CD14-positive monocyte (primary cell): ENCODE measurements at places on chromosomes 3 and 15.

- DNase-seq, result no peak
These were observed 91.0 kb downstream of the XRN1 start for GRCh38 chr3:142356818-142357217.

DNA sequence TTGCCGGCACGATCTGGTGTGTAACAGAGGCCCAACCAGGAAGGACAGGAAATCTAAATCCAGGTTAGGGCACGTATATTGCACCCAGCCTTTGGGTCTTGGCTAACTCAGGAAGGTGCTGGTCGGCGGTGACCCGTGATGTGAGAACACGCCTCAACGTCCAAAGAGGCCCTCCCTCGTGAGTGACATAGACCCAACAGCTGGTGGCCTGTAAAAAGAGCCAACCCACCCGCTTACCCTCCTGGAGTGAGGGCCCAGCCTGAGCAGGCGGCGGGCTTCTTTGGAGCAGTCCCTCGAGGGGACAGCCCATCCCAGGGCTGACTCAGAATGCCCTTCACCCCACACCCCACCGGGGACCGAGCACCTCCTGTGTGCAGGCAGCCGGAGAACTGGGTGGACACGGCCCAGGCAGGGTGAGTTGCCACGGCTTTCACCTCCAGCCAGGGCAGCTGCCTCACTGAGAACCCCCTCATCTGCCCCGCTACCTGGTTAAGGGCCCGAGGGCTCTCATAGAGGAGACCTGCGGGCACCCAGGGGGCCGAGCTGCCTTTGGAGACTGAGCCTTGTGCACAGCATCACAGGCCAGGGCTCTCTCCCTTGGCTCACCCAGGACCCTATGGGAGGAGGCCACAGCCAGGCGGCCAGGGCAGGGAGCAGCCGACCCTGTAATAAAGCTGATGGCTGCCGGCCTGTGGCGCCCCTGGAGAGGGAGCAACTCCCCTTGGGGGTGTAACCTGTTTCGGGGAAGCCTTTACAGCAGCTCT is 41.8 kb downstream of the ZNF710 start:
- DNase-seq, result no peak

DNA sequence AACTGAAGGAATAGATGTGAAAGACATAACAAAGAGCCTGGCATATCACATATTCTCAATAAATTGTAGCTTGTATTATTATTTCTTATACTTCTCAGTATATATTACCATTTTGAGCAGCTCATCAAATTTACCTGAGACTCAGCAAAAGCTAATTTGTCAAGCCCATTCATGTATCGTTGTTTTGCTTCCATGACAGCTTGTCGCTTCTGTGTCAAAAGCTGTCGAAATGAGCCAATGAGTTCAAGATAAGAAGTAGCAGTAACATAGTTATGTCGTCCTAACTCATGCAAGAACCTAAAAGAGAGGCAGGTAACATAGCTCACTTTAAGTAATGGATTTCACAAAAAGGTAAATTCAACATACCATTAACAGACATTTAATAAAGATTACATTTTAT is 93.8 kb upstream of the ASB14 start:
- no peak for DNase-seq

DNA sequence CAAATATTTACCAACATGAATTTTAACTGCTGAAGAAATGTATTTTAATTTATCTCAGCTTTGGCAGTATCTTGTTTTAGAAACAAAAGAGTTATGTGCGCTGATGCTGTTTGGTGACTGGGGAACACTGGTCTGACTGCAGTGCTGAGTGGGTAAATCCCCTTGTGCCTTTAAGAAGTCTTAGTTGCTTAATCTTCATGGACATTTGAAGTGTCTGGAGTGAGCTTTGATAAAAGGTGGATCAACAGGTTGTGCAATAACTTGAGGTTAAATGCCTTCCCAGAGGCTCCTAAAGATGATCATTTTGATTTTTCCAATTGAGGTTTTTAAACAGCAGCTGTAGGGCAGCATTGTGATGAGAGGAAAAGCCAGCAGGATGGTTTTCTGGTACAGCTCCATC is 68.7 kb downstream of the TP63 start:
- no peak for DNase-seq

GRCh38 chr15:60518511-60518910 is 39.6 kb upstream of the ICE2 start:
- no peak for DNase-seq

- no peak for DNase-seq
These were observed 24.8 kb downstream of the SEC22A start for GRCh38 chr3:123226549-123226948.

DNA sequence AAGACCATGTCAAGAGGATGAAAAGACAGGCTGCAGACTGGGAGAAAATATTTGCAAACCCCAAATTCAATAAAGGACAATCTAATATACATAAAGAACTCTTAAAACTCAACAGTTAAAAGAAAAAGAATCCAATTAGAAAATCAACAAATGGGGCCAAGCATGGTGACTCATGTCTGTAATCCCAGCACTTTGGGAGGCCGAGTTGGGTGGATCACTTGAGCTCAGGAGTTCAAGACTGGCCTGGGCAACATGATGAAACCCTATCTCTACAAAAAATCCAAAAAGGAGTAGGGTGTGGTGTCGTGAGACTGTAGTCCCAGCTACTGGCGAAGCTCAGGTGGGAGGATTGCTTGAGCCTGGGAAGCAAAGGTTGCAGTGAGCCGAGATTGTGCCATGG is 57.6 kb downstream of the ANP32A start:
- no peak for DNase-seq

DNA sequence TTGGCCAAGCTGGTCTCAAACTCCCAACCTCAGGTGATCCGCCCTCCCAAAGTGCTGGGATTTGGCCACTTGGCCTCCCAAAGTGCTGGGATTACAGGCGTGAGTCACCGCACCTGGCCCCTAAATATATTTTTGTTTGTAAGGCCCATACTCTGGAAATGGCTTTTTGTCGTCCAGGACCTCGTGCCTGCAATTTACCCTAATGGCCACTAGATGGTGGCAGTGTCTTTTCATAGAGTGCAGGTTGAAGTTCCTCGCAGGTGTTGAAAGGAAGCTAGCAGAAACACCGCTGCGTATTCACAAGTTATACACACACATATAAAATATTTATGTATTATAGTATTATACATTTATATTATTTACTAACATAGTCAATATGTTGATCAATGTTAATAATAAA is 97.2 kb downstream of the LRTM1 start:
- peak; percentile 17 for DNase-seq

- DNase-seq, result no peak
These were observed 384.7 kb downstream of the PDCD6IP start for GRCh38 chr3:34183114-34183513.

DNA sequence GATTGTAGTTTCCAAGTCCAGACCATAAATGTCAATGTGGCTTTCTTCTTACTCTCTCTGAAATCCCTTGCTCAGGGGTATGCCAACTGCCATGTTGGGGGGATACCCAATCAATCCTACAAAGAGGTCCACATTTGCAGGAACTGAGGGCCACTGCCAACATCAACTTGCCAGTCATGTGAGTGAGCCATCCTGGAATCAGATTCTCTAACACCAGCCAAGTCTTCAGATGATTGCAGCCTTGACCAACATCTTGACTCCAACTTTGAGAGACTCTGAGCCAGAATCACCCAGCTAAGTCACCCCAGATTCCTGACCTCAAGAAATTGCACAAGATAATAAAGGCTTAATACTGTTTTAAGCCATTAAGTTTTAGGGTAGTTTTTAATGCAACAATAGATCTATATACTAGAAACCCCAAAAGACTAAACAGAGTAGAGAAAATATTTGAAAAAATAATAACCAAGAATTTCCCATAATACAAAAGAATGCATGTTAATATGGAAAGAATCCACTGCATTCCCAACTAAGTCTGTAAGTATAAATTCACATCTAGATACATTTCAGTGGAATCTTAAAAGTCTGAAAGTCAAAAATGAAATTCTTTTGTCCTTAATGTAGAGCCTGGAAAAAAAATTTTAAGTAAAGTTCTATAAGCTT is 22.4 kb downstream of the ISG20 start:
- no peak for DNase-seq

- no peak for DNase-seq
These were observed 128.3 kb downstream of the ALCAM start for GRCh38 chr3:105495021-105495420.

DNA sequence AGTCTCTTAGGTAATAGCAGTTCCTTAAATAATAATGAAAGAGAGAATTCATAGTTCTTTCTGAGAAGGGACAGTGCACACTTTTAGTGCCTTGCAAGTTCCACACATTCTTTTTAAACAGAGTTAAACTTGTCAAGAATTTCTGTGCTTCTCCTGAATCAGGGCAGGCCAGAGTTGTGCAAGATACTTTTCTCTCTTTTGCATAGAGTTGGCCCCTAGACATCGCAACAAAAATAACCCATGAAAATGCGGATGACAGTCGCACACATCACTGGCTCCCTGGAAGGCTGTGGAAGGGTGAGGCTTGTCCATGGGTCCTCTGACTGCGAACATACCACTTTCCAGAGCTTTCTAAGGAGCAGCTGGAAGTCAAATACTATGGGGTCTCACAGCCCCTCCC is 40.1 kb downstream of the FBLN2 start:
- DNase-seq, result no peak

GRCh38 chr15:66746231-66746605 is 44.2 kb downstream of the SMAD6 start:
- no peak for DNase-seq

- DNase-seq, result no peak
These were observed 311.5 kb upstream of the ROPN1 start for GRCh38 chr3:124303305-124303910.

DNA sequence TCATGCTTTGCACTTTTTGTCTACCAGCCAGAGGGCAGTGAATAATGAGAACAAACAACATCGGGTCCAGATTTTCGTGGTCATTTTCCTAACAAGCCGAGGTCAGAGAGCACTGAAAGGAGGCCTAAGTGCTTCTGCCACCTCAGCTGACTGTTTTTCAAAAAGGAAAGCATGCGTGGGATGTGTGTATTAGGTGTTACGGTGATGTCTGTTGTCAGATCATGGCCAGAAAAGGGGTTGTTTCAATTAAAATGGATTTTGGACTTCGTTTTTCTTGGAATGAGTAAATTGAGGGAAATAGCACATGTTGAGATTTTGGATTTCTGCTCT is 99.5 kb downstream of the APBA2 start:
- DNase-seq, result no peak

DNA sequence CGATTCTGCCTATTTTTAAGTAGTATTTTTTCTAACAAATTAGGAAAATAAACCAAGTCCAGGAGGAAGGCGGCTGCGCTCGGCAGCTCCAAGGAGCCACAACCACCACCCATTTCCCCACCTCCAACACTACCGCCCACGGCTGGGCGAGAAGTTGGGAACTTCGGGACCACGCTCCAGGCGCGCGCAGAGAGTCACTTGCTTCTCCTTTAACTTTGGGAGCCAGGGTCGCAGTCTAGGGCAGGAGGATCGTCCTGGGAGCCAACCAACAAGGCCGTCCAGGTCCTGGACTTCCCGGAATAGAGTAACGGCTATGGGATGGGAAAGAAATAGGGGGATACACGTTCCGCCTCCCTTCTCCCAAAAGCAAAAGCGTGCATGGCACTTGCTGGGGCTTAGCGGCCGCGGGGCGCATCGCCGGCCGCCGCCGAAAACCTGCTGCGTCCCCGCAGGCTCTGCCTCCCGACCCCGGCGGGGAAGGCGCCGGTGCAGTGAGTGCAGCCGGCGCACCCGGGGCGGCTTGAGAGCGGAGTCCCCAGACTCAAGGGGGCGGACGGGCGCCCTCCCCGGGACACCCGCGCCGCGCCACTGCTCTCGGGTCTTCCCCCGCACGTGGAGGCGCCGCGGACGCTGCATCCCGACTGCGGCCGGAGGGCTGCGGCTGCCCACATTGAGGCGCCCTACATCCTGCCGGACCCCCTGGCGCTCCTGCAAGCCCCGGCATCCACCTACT is 699 bp downstream of the MEGF11 start:
- DNase-seq, result no peak

DNA sequence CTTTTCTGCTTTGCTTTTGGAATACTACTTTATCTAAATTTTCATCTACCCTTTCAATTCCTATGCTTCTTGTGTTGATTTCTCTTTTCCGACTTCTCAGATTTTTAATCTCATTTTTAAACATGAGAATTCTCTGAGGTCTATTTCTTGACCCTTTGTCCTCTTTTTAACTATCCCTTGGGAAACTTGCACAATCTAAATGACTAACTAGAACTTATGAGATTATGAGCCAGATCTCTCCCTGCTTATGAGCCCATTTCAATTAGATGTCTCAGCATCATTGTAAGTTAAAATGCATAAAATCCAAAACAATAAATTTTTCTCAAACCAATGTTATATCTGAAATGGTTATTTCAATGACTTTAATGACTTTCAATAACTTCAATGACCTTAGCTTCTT is 296.9 kb upstream of the AGTR1 start:
- no peak for DNase-seq

GRCh38 chr3:118165413-118165812 is 869.2 kb downstream of the IGSF11 start:
- no peak for DNase-seq

- peak; percentile 78 for DNase-seq
These were observed 14.8 kb downstream of the PBRM1 start for GRCh38 chr3:52670621-52671521.

DNA sequence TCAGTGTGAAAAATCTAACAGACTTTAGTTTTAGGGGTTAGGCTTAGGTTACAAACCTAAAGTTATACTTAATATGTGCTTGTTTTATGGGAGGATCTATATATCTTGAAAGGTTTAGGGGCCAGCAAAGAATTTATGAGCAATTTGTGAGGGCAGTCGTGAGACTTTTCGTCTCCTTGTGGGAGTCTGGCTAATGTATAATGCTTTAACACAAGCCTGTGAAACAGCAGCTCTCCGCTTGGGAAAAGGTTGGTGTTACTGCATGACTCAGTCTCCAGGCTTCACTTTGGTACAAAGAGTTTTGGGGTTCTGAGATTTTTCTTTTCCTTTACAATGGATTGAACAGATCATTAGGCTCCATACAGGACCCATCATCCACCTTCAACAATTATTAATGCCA is 79.0 kb upstream of the MFGE8 start:
- no peak for DNase-seq

- no peak for DNase-seq
These were observed 778.5 kb downstream of the NTRK3 start for GRCh38 chr15:87477737-87478686.

DNA sequence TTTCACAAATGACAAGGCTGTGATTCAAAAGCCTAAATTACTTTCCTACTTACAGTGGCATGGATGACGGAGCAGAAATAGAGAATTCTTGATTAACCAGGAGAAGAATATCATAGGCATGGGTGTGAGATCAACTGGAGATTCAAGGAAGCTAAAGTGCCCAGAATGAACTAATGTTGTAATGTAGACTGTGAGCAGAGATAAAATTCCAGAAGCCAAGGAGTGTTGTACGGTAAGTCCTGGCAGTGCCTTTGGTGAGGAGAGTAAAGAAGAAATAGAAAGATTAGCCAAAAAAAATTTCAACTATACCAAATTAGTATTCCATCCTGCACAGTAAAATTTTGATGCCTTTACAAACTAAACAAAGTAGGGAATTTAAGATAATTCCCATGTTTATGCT is 75.9 kb downstream of the ZBTB20 start:
- no peak for DNase-seq

DNA sequence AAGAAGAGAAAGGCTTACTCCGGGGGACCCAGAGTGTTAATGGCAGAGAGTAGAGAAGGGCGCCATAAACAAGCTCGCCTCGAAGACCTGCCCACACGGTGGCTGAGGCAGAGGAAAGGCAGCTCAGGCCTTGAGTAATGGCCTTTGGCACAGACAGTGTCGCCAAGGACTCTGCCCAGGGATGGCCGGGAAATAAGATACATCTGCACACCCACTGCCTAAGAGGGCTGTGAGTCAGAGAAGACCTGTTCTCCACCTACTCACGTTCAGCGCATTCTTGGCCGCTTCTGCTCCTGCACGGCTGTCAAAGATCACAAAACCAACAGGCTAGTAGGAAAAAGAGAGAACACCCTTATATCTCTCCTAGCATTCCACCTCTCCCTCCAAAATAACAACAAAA is 26.2 kb downstream of the RBPMS2 start:
- DNase-seq, result no peak
